ENCODE measurements at places on chromosomes 5 and 9.

DNA sequence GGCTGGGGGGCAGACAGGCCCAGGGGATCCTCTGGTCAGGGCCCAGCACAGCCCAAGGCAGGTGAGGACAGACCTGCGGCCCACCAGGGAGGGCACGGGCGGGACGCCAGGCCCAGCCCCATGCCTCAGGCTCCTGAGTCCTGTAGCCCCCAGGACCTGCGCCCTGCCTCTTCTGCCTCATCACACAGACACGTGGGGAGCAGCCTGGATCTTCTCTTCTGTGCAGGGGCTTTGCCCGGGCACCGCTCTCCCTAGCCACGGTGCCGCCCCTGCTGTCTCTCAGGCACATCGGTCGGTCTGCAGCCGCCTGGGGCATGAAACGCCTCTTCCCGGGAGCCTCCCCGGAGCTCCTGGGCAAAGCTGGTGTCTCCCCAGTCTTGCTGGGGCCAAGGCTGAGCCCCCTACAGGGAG is 40.2 kb upstream of the EGFL7 start:
- DNase-seq: no peak

- no peak for DNase-seq
Measured at GRCh38 chr9:119333507-119334229, 35.6 kb downstream of the BRINP1 start.

GRCh38 chr5:96683392-96683791 is 21.2 kb downstream of the CAST start:
- no peak for DNase-seq

GRCh38 chr9:127832248-127832647 is 22.2 kb downstream of the ENG start:
- DNase-seq: no peak

GRCh38 chr5:147855774-147856069 is 22.8 kb upstream of the SCGB3A2 start:
- DNase-seq: no peak

GRCh38 chr9:133527444-133527920 is 2.7 kb upstream of the MYMK start:
- DNase-seq: no peak

GRCh38 chr9:136517950-136518349 is 27.9 kb downstream of the NOTCH1 start:
- DNase-seq: no peak

DNA sequence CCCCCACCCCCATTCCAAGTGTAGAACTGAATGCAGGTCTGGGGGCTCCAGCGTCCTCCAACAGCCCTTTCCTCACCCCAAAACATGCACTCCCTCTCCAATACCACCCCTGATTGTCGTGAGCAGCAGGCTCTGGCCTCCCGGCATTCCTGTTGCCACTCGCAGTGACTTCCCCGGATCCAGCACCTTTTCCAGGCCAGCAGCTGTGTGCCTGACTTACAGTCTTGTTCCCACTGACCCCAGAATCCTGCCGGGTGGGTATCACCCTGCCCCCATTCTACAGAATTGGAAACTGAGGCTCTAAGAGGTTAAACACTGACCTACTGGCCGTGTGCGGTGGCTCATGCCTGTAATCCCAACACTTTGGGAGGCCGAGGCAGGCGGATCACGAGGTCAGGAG is 127.2 kb downstream of the OLFM1 start:
- DNase-seq: no peak

DNA sequence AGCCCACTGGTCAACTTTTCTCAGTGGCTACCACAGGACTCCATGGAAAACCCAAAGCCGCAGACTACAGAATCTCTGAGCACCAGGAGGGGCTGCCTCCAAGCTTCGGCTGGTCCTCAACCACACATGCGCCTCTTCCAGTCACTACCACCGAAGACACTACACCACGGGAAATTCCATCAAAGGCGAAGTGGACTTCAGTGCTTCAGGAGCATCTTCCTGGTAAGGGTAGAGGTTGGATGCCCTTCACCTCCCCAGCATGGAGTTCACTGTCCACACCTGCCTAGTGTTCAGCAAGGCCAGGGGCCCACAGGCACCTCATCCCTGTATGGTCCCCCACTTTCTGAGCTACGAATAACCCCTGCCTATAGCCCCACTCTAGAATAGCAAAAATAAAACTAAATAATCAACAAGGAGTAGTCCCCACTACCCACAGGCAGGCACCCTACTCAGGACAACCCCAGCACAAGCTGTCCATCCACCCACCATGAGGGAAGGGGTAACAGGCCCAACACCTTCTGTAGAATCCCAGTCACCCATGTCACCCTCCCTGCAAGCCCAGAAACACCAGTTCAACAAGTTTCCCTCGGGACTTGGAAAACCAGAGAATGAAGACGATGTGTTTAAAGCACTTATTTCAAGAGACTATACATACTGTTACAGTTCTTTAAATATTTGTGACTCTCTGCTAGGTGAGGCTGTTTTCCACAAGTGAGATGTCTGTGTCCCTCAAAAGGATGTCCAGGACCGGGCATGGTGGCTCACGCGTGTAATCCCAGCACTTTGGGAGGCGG is 2.6 kb downstream of the VDAC1 start:
- no peak for DNase-seq

DNA sequence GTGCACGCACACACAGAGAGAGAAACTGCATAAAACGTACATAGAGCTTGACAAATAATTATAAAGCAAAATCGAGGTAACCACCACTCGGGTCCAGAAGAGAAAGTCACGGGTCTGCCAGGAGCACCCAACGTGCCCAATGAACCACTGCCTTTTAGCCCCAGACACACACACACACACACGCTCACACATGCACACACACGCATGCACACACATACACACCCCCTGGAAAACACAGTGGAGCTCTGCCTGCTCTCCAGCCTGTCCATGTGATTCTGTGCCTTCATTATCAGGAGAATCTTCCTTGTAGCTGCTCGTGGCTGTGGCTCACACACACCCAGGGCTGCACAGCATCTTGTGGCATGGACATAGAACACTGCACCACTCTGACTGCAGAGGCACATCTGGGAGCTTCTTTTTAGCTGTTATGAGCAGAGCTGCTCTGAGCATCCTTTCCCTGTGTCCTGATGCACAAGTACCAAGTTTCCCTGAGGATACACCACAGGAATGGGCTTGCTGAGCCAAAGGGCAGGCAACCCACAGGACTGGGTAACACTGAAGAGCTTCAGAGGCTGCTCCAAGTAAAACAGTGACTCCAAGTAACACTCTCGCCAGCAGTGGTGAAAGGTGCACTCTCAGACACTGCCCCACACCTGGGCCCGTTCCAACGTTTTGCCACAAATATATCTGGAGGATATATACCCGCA is 58.9 kb downstream of the CAMSAP1 start:
- DNase-seq: no peak

DNA sequence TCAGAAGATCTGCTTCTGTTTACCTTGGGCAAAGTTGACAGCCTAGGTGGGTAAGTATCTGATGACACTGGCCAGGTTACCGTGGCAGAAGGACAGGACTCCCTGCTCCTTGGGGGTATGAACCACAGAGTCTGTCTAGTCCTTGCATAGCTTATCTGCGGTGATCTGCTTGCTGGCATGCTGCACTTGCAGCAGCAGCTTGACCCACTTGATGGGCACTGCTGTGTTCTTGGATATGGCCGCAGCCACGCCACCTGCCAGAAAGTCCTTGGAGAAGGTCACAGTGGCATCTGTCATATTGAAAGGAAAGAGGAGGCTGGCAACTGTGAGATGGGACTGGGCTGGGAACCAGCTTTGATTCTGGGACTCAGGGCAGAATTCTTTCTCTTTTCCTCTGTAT is 35.9 kb upstream of the POC5 start:
- DNase-seq: no peak

DNA sequence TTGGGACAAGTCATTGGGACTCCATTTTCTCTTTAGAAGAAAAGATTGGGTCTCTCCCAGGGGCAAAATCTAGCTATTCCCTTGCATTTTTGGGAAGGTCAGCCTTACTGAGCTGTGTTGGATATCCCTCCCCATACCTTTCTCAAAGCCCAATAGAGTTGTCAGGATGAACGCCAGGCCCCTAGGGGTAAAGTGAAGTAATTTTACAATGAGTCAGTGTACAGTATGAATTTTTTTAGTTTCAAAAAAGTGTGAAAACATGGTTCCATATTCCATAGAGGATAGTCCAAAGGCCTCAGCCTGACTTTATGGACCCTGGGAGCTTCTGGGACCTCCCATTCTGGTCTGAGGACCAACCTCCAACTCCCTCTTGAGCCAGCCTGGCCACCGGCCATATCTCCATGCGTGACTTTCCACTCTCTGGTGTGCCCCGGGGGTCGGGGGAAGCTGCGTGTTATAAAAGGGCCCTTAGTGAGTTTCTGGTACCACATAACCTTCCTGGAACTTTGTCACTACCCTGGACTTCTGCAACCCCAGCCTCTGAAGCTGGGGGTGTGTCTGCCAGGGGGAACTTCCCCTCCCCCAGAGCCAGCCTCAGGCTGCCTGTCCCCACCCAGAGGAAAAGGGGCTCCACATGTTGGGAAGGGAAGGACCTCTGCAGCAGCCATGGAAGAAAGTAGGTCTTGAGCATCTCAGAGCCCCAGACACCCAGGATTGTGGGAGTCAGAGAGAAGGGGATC is 52.4 kb upstream of the SYNPO start:
- no peak for DNase-seq

DNA sequence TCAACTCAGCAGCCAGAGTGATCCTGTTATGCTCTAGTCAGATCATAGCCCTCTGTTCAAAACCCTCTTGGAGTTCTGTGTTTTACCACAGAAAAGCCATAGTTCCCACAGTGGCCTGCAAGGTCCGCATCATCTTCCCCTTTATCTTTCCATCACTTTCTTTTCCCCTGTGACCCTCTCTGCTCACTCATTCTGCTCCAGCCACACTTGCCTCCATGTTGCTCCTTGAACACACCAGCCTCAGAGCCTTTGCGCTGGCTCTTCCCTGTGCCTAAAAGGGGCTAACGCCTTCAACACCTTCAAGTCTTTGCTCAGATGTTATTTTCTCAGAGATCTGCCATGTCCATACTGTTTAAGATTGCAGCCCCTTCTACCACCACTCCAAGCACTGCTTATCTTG is 26.3 kb downstream of the CSF2 start:
- no peak for DNase-seq

- DNase-seq: no peak
Measured at GRCh38 chr9:132908635-132909034, 29.9 kb downstream of the SPACA9 start.

DNA sequence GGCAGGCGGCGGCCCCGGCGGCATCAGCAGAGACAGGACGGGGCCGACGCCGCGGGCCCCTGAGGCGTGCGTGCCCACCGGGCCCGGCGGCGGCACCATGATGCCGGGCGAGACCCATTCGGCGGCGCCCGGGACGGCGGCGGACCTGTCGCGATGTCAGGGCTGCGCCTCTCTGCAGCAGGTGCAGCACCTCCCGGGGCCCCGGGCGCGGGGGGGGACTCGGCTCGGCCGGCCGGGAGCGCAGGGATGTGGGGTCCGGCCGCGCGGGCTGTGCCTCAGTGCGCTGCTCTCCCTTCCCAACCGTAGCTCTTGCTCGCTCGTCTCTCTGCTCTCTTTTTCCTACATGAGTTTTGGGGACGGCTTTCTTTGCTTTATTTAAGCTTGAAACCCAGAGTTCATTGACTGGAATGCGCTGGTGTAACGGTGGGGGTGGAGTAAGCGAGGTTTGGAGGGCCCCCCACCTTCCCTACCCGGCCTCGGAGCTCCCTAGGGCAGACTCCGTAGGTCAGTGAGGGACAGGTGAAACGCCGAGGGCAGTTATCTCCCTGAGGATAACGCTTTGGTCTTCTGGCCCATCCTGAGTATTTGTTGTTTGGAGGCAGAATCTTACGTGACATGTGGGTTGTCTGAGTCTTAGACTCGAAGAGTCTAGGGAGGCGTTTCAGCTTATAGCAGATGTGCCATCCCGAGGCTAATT is 490 bp downstream of the ICE1 start:
- DNase-seq: no peak

- DNase-seq: no peak
Measured at GRCh38 chr5:152900332-152900731, 495.3 kb upstream of the NMUR2 start.

- no peak for DNase-seq
Measured at GRCh38 chr9:20566401-20566800, 55.9 kb downstream of the MLLT3 start.

DNA sequence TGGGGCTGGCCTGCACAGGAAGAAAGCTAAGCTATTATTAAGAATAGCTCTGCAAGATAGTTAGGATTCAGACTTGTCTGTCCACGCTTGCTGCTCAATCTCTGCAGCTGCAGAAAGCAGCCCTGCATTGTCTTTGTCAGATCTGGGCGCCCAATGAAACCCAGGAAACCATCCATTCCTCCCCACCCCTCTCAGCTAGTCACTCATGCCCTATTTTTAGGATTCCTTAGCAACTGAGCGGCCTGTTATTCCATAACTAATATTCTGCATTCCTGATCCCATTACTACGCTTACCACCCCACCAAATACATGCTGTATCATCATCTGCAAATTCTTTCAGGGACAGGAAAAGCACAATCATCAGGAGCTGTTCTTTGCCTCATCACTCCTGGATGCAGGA is 52.9 kb upstream of the APC start:
- DNase-seq: no peak

DNA sequence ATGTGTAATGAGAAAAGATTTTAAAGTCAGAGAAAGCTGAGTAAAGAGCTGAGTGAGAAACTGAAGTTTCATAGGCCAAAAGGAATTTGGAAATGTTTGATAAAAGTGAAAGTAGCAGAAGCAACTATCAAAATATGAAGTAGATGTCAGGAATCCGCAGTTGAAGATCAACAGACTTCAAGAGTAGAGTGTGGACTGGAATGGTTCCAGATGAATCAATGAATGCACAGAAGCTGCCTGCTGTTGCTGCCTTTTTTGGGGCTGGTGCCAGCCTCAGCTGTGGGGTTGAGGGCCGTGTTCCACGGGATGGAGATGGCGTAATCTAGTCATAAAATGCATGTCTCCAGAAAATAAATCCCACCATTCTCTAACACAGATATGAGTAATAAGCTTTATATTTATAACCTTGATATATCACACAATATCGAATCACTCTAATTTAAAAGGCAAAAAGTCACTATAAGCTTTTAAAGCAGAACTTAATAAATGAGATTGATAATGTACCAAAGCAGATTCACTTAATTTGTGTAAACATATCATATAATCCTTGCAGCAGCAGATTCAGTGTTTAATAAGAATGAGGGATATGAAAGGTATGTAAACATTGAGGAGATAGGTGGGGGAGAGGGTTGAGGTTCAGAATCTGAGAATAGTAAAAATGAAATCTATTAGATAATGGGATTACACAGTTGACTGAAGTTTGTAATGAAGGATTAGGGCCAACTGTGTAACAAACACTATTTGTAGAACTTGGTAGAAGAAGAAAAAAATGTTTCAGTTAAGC is 652.3 kb upstream of the FTMT start:
- no peak for DNase-seq

Measured in stimulated activated naive CD4-positive, alpha-beta T cell (primary cell).